ENCODE measurements at places on chromosomes 2 and 18.

DNA sequence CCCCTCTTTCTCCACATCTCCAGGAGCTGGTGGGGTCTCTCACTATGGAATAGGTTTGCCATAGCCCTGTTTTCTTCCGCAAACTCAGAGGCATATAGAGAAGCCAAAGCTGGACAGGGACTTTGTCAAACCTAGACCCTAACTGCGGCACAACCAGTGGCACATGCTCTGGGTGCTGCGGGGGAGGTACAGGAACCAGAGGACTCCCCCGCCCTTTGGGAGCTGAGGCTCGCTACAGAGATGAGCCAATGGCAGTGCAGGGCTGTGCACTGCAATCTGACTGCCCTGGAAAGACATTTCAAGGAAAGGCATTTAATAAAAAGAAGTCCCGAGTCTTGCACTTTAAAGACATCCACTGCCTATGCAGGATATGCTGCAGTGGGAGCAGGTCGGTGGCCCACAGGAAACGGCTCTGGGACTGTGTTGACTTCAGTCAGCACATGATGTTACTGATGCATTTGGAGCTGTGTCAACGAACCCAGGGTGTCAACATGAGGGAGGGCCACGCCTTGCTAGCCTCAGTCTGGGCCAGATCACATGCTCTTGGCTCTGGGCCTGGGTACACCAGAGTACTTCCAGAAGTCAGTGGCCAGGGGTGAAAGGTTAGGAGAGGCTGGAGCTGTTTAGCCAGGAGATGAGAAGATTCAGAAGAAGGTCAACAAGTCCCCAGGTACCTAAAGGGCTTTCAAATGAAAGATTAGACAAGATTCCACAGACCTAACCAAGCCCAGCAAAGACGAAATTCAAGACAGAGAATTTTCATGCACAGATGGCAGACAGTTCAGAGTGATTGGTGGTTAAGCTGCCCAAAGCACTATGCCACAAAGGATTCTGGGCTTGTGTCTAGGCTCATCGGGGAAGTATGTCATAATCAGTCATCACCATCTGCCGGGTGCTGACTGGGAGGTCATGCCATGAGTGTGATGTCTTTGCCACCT lies 8.2 kb downstream of the SLC35F6 start:
- DNase-seq = peak; percentile 39

- no peak for DNase-seq
Observed at GRCh38 chr2:143934626-143935481, 585.1 kb downstream of the ZEB2 start.

GRCh38 chr2:71005271-71006202 lies 10.9 kb upstream of the TEX261 start:
- DNase-seq = no peak

GRCh38 chr2:137865954-137866540 lies 98.2 kb upstream of the HNMT start:
- DNase-seq = peak; percentile 29

GRCh38 chr2:125643128-125643527 lies 1012.8 kb upstream of the GYPC start:
- no peak for DNase-seq

- DNase-seq = no peak
Observed at GRCh38 chr2:102620332-102620731, 979 bp downstream of the SLC9A2 start.

DNA sequence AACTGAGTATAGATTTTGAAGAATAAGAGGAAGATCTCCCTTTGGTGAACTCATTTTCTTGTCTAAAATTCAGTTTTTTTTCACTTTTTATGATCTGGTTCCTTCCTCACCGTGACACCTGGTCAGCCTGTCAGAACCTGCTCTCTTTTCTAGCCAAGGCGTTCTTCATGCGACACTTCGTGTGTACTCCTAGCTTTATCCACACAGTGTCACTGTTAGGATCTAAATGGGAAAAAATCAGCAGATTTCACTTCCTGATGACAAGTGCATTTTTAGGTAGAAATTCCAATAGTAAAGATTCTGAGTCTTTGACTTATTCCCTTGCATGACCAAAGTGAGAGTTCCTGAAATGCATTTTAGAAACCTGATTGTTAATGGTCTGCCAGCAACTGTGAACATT lies 89.8 kb downstream of the KLHL14 start:
- no peak for DNase-seq

DNA sequence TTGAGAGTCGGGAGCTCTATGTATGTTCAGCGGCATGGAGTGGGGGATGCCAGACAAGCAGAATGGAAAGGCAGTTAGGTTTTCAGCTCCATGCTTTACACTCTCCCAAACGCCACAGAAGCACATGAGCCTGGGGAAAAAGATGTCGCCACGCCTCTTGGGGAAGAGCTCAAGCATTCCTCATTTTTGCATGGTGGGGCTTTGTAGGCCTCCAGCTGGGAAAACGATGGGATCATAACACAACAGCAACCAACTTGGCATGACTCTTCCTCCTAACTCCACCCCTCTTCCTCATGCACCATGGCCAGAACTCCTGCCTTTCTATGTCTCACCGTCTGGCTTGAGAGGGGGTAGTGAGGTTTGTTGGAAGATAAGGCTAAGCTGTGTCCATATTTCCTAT lies 102.6 kb downstream of the PAX3 start:
- DNase-seq = no peak

GRCh38 chr2:20622296-20622686 lies 28.6 kb downstream of the HS1BP3 start:
- no peak for DNase-seq

Measured in CD4-positive, alpha-beta T cell treated with Interleukin-4 for 1 hour (primary cell).